ENCODE measurements at places on chromosomes 13 and 19.

DNA sequence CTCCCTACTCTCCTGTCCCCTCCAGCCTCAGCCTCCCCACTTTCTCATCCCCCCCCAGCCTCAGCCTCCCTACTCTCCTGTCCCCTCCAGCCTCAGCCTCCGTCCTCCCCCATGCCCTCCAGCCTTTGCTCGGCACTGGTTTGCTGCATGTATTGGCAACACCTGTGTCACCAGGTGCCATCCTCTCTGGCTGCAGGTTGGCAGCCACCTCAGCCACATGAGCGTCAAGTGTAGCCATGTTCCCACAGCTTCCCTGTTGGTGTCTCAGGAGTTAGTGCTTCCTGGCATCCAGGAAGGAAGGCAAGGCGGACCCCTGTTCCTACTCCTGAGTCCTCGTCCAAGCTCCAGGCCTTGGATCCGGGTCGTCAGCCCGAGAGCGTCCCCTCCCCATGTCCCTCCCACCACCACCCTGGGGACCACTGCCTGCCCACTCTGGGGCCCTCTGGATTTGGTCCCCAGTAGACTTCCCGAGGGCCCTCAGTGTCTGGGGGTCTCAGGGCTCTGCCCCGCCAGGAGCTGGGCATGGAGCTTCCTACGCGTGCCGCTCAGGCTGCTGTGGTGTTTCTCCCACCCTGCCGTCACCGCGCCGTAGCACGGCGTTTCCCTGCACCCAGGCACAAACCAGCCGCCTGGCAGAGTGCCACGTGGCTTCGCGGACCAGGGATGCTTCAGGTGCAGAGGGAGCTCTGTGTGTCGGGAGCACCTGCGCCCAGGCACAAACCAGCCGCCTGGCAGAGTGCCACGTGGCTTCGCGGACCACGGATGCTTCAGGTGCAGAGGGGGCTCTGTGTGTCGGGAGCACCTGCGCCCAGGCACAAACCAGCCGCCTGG lies 128.3 kb upstream of the MCF2L start:
- DNase-seq, result no peak

DNA sequence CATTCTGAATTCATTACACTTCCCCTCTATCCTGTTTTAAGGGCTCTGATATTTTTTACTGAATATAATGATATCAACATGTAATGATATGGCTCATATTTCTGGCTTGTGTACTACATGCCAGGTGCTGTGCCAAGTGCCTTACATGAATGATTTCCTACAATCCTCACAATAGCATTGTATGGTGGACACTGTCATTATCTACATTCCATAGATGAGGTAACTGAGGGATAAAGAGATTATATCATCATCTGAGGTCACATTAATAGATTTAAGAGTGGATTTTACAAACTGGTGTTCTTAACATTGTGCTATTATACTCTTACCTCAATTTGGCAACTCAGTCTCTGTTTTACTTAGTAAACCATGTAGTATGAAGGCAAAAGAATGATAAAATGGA lies 502.0 kb downstream of the LIG4 start:
- no peak for DNase-seq

GRCh38 chr13:49630580-49630979 lies 2.3 kb downstream of the ARL11 start:
- DNase-seq, result no peak

DNA sequence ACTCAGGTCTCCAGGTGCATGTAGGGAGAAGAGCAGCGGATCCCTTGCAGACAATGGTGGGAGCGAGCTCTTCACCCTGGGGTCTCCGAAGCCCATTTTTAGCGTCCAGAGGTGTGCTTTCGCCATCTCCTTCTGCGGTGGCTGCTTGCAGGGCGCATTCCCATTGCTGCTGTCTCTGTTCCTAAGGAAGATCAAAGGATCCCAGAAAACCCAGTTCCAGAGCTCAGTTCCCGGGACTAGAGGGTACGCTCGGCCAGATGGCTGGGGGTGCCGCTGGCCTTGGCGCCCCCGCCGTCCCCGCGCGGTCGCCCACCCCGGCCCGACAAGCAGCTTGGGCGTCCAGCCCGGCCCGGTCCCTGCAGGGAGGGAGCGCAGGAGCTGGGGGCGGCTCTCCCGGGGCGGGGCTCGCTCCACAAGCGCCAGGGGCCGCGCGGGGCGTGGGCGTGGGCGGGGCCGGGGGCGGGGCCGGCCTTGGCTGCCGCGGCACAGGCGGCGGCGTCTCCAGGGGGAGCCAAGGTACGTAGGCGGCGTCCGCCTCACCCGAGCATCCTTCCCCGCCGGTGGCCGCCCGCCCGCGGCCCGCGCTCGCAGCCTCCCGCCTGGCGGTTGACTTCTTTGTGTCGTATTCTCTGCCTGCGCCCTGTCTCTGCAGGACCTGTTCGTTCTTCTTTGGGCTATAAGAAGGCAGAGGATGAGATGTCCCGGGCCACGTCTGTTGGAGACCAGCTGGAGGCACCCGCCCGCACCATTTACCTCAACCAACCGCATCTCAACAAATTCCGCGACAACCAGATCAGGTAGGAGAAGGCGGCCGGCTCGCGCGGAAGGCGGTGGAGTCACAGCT lies 96.8 kb downstream of the ATP8A2 start:
- DNase-seq, result no peak

GRCh38 chr19:19053508-19054314 lies 10.1 kb upstream of the SLC25A42 start:
- DNase-seq, result peak; percentile 52

GRCh38 chr13:27663947-27664346 lies 42.3 kb downstream of the POLR1D start:
- no peak for DNase-seq

- no peak for DNase-seq
Measured at GRCh38 chr13:51385114-51385513, 45.6 kb downstream of the SERPINE3 start.

DNA sequence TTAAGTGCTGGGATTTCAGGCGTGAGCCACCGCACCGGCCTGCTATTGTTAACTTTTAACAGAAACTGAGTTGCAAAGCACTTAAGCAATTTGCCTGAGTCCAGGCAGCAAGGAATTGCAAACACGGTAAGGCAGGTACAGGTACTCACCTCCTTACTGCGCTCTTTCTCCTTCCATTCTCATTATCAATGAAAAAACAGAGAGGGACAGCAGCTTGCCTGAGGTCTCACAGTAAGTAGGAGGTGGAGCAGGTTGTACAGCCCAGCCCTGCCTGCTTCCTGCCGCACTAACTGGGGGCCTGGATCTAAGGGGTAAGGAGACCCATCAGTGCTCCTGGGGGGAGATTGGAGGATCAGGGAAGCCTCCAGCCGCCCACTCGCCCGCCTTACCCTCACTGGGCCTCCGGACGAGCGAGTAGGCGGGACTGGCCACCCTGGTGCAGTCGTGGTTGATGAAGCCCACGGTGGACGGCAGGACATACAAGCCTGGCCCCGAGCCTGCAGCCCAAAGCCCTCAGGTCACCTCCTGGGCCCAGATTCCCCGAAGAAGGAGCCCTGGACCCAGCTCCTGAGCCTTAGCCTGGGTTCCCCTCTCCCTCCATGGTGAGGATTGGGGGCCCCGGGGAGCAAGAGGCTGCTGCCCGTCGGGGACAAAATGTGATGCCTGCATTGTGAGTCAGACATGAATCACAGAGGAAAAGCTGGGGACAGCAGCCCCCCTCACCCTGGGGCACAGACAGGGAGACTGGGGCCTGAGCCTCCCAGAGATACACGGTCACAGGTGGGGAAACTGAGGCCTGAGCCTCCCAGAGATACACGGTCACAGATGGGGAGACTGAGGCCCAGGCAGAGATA lies 11.4 kb upstream of the SHC2 start:
- no peak for DNase-seq

DNA sequence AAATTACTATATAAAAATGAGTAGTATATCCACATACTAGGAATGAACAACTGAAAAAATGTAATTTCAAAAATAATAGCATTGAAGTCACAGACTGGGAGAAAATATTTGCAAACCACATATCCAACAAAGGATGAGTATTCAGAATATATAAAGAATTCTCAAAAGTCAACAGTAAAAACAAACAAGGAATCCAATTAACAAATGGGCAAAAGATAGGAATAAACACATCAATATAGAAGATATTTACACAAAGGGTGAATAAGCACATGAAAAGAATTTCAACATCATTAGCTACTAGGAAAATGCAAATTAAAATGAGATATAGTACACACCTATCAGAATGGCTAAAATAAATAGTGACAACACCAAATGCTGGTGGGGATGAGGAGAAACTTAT lies 37.0 kb downstream of the MYCBP2 start:
- no peak for DNase-seq

- no peak for DNase-seq
Measured at GRCh38 chr13:96650301-96650886, 343.9 kb downstream of the OXGR1 start.

- no peak for DNase-seq
Measured at GRCh38 chr13:71054358-71054757, 812.6 kb downstream of the DACH1 start.

GRCh38 chr13:106367361-106367971 lies 168.0 kb downstream of the EFNB2 start:
- DNase-seq, result no peak

GRCh38 chr19:3740431-3740830 lies 21.1 kb downstream of the APBA3 start:
- no peak for DNase-seq

- DNase-seq, result no peak
Measured at GRCh38 chr19:12763100-12763499, 11.5 kb downstream of the BEST2 start.

DNA sequence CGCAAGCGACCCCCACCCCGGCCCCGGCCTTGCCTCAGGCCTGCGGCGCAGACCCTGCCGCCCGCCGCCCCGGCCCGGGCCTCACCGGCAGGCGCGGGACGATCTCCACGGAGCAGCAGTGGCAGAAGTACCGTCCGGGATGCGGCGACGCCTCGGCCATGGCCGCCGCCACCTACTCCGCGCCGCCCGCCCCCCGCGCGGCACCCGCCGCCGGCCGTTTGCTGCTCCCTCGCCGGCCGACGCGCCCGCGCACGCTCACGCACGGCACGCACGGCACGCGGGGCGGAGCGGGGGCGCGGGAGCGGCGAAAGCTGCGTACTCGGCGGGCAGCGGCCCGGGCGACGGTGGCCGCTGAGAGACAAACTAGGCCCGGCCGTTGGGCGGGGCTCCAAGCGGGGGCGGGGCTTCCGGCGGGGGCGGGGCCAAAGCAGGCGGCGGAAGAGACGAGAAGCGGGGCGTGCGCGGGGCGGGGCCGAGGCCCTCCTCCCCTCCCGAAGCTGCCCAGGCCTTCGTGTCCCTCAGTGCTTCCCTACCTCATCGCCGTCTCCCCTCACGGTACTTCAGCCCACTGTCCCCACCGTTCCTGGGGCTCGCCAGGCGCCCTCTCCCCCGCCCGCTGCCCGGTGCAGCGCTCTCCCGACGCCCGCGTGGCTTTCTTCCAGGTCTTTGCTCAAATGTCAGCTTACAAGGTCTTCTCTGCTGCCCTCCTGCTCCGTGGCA lies at the start of gene RNF126:
Gene RNF126, minus strand, starts transcription at position 253 of the 720 bp plus-strand sequence. Its CDS starts 93 bp downstream, at position 160.
- DNase-seq, result peak; percentile 88

GRCh38 chr19:4678881-4679790 lies 9.0 kb upstream of the MYDGF start:
- DNase-seq, result no peak

DNA sequence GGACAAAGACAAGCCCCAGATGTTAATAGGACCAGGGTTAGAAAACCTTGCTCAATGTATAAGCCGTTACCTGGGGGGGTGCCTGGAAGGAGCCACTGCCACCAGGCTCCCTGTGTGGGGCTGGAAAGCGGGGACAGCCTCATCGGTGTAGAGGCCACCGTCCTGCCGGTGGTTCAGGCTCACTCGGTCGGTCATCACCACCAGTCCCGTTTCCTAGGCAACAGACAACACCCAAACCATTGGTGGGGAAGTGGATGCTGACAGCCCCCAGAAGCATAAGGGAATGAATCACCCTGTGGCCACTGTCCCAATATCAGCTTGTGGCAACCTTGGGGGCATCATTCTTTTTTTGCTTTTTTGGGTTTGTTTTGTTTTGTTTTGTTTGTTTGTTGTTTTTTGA lies 55.8 kb downstream of the CPAMD8 start:
- no peak for DNase-seq

DNA sequence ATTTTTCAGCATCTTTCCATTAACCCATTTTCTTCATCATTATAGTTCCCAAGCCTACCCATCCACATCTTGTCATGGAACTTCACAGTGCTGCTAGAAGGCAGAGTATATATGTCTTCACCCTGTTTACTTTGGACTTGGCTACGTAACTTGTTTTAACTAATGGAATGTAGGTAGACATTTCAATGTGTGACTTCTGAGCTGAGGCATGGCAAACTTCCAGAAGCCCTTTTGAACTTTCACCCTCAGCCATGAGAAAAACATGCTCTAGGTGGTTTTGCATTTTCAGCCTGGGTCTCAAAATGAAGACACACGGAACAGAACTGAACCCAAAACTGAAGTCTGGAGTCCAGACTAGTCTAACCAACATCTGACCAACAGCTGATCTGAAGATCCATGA lies 3.2 kb downstream of the TEX30 start:
- no peak for DNase-seq

DNA sequence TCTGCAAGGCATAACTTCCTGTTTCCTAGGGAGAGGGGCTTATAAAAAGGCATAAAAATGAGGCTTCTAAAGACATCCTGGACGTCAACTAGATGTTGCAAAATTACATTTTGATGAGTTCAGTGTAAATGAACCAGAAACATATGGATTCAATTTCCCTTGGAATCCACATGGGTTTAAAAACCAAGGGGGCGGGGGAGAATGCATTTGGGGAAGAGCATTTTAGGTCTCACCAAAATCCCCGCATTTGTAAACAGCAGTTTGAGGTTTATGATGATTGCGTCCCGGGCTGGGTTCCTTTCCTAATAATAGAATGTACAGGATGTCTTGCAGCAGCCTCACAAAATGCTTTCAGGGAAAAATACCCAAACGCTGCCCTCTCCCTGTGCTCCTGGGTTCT lies 407.8 kb downstream of the ZNF536 start:
- no peak for DNase-seq

GRCh38 chr19:15829306-15829698 lies 13.8 kb upstream of the OR10H1 start:
- DNase-seq, result no peak

DNA sequence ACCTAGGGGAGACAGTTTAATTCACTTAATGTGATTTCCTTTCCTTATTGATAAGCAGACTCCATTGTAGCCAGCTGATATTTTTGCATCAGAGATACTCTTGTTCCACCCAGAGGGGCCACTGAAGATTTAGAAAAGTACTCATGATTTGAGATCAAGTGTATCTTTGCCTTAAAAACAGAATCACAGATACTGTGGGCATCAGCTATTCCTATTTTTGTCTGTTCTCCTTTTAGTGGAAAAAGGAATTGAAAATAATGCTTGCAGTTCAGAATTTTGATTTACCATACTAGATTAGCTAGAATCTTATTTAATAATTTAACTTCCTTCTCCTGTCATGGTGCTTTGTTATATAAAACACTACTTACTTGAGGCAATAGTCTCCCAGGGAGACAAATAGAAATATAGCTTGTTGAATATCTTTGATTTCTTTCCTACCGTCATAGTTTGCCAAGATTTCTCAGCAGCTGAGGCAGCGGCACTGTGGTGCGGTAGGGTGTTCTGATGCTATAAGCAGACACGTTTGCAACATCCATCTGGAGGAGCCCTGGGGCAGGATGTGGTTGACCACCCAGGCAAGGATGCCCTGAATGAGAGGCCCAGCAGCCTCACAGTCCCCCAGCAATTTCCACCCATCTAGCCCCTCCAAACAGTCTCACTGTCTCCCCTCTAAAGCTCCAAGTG lies 47.0 kb upstream of the RAP2A start:
- DNase-seq, result no peak

Data from stimulated activated CD8-positive, alpha-beta memory T cell treated with anti-CD3 and anti-CD28 coated beads, Interleukin-12 subunit alpha, Interleukin-12 subunit beta, amount 100 ng/mL, for 1 hour (primary cell).